HTR-8/SVneo (cell line): ENCODE measurements at places on chromosomes 6 and 20.

DNA sequence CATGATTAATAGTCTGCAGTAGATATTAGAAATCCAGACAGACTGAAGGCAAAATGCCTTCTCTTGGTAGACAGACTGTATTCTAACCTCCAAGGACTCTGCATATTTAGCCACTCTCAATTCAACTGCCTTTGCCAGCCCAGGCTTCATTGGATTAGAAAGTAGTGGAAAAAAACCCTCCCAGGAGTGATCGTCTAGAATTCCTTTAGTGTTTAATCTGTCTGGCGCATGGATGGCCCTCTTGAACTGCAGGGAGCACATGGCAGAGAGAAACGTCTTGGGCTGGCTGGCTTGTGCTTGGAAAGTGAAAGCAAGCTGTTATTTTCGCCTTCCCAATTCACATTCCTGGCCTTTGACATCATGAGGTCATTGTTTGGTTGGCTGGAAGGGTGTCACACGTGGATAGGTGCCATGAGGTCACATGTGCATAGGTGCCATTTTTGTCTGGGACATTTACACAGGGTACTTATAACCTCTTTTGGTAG lies 30.9 kb upstream of the NEDD9 start:
- peak; percentile 54 for DNase-seq

DNA sequence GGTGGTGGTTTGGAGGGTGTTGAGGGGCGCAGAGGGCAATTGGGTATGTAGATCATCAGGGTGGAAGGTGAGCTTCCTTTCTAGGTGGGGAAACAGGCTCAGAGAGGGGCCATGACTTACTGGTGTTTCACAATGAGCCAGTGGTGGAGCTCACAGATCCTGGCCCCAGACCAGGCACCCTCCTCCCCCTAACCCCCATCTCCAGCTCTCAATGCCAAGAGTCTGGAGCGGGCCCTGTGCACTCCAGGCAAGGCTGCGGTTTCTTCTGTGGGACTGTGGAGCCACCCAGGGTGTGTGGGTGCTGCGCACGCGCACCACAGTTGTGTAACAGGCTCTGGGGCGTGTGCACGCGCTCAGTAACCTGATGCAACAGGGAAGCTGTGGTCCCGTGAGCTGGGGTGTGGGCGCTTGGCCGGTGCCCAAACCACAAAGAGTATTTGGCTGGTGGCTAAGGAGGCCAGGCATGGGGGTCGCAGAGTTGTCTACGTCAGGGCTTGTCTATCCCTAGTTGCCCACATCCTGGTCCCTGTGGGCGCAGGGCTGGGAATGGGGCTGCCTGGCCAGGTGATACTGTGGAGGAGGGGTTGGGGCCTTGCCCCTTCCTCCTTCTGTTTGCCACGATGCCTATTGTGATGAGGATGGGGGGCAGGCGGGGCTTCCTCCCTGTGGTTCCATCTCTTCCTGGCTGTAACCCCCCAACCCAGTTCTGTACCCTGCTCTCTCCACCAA lies 37.5 kb upstream of the MRPS18A start:
- DNase-seq = peak; percentile 92

DNA sequence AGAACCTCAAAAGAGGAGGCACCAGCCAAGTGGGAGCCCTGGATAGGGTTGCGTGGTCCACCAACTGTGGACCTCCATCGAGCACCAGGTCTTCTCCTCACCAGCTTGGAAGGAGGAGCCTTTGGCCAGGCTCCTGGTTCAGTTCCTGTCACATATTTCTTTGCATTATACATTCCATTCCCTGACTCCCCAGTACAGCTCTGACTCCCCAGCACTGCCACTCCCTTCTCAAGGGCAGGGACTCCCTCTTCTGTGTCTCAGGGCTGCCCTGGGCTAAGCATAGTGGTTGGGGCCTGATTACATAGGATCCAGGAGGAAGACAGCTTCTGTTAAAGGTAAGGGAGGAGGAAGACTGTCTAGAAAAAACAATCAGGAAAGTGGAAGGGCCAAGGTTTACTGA lies 91.1 kb downstream of the MRPL14 start:
- no peak for DNase-seq

- DNase-seq = no peak
Measured at GRCh38 chr6:56862415-56863175, 92.3 kb upstream of the BEND6 start.

DNA sequence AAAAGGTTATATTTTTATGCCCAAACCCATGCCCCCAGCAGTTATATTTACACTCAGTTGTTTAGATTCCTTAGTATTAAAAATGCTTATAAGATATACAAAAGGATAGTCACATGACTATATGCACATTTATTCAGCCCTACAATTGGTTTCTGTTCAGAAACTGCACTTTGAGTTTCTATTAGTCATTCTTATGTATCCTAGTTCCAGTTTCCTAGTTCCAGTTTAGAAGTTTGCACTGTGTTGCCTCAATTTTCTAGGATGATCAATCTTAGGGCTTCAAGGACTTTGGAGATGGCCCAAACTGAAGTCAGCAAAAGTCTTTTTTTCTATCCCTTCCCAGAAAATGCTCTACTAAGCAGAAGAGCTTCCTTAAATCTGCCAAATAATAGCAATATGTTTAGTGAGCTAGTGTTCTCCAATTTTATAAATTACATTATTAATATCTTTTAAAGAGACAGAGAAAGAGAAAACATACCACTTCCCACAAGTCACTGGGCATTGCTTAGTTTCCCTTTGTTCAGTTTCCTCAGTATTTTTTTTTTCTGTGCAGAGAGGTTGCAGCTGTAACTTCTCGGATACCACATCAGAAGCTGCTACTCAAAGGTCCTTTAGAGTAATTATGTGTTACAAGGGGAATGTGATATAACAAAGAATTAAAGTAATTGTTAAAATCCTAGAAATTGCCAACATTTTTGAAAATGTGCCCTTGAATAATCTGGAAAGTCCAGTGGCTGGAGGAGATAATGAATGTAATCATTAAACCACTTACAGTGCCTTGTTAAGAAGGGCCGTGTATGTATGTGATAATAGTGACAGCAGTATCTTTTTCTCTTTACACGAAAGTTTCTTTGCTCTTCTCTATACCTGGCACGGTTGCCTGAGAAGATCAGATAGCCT lies 138.8 kb downstream of the KHDRBS2 start:
- DNase-seq = no peak

- peak; percentile 85 for DNase-seq
Measured at GRCh38 chr20:62822788-62823651, 6.2 kb downstream of the COL9A3 start.
